ENCODE measurements at places on chromosomes 7 and 10. TPM values are rescaled to one million over a fixed set of nuclear protein-coding genes. Genes with fewer than 3 reads are reported as not detected.

DNA sequence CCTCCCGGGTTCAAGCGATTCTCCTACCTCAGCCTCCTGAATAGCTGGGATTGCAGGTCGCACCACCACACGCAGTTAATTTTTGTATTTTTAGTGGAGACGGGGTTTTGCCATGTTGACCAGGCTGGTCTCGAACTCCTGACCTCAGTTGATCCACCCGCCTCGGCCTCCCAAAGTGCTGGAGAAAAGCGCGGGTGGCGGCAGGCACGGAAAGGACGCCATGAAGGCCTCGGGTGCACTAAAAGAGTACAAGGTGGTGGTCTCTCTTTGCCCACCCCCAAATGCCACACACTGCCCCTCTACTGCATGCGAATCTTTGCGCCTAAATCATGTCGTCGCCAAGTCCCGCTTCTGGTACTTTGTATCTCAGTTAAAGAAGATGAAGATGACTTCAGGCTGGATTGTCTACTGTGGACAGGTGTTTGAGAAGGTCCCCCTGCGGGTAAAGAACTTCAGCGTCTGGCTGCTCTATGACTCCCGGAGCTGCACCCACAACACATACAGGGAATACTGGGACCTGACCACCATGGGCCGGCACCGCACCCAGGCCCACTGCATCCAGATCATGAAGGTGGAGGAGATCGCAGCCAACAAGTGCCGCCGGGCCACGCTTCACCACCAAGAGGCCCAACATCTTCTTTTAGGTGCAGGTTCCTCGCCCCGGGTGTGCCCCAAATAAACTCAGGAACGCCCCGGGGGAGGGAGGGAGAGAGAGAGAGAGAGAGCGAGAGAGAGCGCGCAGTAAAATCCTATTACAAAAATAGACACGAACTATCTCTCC lies 161.7 kb downstream of the HECW1 start:
- H3K27me3 ChIP-seq, result peaks cover 12% of the 10 kb centered on the region
- H3K4me1 ChIP-seq, result peaks cover 11% of the 10 kb centered on the region
- no peak for DNase-seq
- H3K27ac ChIP-seq, result no peak overlapping the region

DNA sequence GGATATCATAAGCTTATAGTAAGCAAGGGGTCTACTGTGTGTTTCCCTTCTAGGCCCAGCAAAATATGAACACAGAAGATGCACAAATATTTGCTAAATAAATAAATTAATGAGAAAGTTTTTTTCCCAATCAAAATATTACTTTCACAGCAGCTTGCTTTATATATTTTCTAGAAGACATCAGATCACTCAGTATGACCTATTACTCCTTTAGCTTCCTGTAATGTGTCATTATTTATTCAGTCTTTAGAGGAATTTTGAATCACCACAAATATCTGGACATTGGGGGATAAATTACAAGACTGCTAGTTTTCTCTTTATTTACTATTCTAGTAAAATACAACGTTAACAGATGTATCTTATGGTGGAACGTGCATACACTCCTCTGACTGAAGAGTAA lies 765.8 kb upstream of the POM121L12 start:
- H3K4me1 ChIP-seq, result no peaks in the 10 kb centered on the region
- H3K27me3 ChIP-seq, result no peaks in the 10 kb centered on the region
- H3K36me3 ChIP-seq, result no peaks in the 10 kb centered on the region
- DNase-seq, result no peak
- H3K4me3 ChIP-seq, result no peak overlapping the region

DNA sequence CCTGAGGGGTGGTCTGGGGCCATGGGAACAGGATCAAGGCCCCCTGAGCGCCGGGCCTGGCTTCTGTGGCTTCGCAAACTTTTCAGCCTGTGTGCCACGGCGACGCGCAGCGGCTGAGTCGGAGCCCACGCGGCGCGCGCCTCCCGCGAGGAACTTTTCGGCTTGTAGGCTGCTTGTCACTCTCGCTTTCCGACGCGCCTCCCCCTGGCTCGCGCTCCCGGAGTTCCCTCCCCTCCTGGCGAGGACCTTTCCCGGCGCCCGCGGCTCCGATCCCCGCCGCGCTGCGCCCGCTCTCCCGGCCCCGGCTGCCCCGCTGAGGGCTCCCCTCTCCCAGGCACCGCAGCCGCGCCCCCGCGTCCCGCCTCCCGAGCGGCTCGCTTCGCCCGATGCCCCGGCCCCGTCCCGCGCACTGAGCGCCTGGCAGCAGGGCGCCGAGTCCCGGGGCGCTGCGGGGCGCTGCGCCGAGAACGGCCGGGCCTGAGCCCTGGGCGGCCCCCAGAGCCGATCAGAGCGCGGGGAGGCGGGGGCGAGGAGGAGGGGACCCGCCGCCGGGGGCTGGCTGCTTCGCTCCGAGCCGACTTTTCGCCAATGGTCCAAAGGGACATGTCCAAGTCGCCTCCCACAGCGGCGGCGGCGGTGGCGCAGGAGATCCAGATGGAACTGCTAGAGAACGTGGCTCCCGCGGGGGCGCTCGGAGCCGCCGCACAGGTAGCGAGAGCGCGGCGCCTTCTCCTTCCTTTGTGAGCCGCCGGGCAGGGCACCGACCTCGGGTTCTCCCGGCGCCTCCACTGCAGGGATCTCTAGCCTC lies at the start of gene CACNB2:
CACNB2 (plus strand) TSS at position 276 of the 808 bp plus-strand sequence.
- peaks cover 6% of the 10 kb centered on the region for H3K4me1 ChIP-seq
- H3K27ac ChIP-seq, result no peak within 1 kb of the TSS
- H3K27me3 ChIP-seq, result peaks cover 58% of the 10 kb centered on the region
- H3K36me3 ChIP-seq, result no peaks in the 10 kb centered on the region
- peak within 1 kb of the TSS; percentile 71 for H3K4me3 ChIP-seq

Gene MSMB
- not detected for total RNA-seq

- peaks cover 24% of the 10 kb centered on the region for H3K4me1 ChIP-seq
- peaks cover 26% of the 10 kb centered on the region for H3K36me3 ChIP-seq
- DNase-seq, result no peak
Observed at GRCh38 chr7:73438547-73439409, 5.2 kb downstream of the FZD9 start.
